ENCODE measurements at places on chromosomes 7 and 10.

DNA sequence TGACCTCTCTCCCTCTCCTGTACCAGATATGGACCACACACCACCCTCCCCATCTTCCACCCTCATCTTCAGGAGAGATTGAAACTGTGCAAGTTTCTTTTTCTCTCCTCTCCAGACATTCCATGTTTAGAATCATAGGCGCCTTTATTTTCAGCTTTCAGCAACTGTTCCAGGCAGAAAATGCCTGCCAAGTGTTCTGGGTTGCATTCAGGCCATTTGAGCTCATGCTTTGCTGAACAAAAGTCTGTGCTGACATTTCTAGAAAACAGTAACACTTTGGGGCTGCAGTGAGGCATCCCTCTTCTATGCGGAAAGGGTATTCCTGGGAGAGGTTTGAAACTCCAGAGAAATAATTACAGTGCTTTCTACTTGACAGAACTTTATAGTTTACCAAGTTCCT, 361.7 kb downstream of the GPAM start:
- DNase-seq: no peak

DNA sequence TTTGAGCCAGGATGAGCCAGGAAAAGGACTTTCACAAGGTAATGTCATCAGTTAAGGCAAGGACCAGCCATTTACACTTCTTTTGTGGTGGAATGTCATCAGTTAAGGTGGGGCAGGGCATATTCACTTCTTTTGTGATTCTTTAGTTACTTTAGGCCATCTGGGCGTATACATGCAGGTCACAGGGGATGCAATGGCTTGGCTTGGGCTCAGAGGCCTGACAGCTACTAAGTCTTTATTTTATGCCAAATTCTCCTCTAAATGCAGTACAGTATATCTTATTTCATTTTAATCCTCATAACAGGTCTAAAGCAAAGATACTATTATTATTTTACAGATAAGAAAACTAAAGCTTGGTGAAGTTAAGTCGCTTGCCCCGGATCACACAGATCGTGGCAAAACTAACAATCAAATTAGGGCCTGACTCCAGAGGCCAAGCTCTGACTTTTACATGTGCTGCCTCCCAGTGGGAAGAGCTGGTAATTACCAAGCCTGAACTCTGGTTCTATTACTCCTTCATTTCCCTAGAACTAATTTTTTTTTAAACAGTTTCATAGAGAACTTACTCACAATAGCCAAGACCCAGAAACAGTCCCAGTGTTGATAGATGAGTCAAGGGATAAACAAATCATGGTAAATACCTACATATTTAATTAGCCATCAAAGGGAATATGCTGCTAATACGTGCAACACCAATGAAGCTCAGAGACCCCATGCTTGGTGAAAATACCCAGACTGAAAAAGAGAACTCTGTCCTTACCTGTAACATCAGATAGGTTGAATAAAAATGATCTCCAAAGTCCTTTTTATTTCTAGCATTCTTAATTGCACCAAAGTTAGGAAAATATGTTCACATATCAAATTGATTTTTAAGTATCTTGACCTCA, 35.4 kb downstream of the C7orf25 start:
- DNase-seq: no peak

- no peak for DNase-seq
Observed at GRCh38 chr7:122983261-122983660, 12.2 kb downstream of the TAS2R16 start.

- no peak for DNase-seq
Observed at GRCh38 chr10:3832022-3832786, 47.2 kb upstream of the KLF6 start.

GRCh38 chr7:24724451-24725190, 32.6 kb downstream of the GSDME start:
- DNase-seq: no peak

DNA sequence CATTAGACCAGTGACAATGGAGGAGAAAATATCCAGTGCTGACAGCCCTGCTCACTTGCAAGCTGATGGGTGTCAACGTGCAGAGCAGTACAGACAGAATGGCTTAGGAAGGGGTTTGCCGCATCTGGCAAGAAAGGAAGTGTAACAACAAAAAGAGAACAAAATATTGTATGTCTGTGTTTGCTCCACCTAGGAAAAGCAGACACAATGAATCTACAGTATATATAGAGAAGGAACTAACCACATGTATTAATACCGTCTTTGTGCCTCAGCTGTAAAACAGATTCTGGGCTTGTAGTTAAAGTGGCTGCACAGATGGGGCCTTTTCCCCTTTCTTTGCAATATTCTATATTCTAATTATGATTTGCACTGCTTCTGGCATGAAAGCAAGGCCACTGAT, 281.1 kb upstream of the MEOX2 start:
- no peak for DNase-seq

GRCh38 chr7:157692460-157693011, 355.7 kb downstream of the DNAJB6 start:
- no peak for DNase-seq

- DNase-seq: no peak
Observed at GRCh38 chr10:77405771-77406241, 231.8 kb downstream of the KCNMA1 start.

GRCh38 chr7:81573128-81573527, 196.7 kb downstream of the HGF start:
- no peak for DNase-seq

GRCh38 chr7:130390486-130390885, 10.2 kb downstream of the CPA1 start:
- no peak for DNase-seq

DNA sequence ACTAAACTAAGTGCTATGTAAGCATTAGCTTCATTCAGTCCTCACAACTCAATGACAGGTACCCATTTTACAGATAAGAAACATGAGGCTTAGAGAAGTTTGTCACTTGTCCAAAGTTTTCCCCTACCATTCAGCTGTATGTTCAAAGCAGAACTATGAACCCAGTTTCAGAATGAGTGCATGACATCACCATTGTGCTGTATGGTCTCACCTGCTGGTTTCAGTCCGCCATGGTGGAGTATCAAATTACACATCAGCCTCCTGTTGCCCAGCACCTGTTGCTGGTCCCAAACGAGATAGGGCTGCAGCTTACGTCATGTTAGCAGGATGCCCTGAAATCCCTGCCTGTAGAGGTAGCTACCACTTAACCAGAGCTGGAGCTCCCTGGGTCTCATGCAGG, 95.0 kb downstream of the DYNC1I1 start:
- no peak for DNase-seq

DNA sequence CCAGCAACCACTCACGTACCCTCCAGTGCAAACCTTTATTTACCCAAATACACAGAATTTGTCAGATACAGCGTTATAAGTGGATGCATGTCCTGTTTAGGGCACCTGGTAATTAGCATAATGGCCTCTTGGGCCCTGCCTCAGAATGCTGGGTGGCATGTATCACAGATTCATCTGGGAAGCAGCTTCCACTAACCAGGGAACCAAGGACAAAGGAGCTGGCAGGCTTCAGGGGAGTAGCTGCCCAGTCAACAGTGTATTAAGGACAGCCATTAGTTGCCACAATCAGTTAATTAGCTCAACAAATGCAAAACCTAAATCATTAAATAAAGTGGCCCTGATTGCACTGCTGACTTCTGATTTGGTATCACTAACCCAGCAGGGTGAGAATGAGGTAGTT, 105.7 kb downstream of the RAPGEF5 start:
- no peak for DNase-seq

DNA sequence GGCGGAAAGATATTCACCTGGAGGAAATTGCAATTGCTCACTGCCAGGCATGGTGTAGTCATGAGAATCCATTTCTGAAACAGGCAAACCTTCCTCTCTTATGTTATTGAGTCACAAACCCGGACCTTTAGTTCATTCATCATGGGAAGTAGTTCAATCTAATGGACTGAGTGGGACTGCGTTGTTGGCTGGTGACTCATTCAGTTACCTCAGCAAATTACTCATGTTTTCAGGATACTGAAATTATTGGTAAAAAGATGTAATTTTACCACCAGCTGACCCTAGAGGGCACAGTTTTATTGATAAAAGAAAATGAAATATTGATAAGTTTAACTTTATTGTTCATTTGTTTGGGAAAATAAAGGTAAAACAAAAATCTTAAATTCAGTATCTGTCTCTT, 1194.4 kb upstream of the SORCS1 start:
- DNase-seq: no peak

DNA sequence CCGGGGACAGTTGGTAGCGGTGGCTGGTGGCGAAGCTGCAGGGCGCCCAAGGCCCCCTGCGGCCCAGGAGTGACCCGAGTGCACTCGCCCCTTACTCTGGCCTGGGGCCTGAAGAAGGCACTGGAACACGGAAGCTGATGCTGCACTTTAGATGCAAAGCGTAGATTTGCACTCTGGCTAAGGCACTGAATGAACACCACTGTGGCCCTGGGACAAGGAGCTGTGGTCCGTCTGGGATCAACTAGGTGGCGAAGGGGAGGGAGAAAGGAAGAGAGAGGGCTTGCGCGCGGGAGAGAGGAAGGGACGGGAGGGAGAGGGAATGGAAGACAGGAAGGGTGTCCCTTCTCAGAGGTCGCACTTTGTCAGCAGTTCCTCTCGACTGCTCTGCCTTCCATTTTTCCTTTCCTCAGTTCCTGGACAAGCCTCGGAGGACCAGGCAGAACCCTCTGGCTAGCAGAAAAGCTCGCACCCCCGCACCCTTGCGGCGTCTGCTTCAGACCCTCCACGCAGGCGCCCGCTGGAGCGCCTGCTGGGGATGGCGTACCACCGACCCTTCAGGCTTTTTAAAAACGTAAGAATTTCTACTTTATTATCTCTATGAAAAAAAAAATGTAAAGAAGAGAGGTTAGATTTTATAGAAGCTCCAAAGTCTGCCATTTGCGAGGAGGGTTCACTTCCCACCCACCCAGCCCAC, 1.2 kb downstream of the FERD3L start:
- no peak for DNase-seq

- no peak for DNase-seq
Observed at GRCh38 chr10:17831896-17832295, 22.7 kb downstream of the MRC1 start.

GRCh38 chr10:11381511-11381910, 229.9 kb downstream of the USP6NL start:
- DNase-seq: no peak

GRCh38 chr7:69517985-69518704, 80.1 kb upstream of the AUTS2 start:
- no peak for DNase-seq

GRCh38 chr10:19416164-19416563, 367.6 kb downstream of the MALRD1 start:
- no peak for DNase-seq

- DNase-seq: no peak
Observed at GRCh38 chr10:58158806-58159205, 108.9 kb downstream of the IPMK start.

- no peak for DNase-seq
Observed at GRCh38 chr7:108503112-108504026, 22.6 kb downstream of the PNPLA8 start.

DNA sequence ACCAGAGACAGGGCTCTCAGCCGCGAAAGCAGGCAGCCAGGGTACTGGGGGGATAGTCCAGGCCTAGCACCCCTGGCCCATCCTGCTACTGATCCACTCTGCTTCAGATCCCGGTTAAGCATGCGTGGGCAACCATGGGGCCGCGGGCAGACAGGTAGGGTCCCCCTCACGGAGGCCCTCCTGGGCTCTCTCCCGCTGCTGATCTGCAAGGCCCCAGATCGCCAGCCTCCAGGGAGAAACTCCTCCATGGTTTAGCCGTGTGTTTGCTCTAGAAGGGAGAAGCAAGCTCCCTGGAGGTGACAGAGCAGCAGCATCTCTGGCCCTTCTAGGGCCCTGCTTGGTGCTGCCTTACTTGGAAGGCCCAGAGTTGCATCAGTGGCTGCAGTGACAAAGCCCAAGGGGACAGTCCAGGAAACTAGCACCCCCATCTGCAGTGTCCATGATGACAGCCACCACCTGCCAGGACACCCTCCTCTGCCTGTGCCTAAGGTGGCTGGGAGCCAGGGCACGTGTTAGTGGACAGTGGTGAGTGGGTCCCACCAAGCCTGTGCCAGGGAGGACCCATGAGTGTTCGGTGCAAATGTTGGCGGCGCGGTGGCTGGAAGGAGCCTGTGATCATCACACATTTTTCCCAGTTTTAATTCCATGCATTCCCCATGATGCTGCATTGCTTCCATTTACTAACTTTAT, 29.2 kb downstream of the CALML5 start:
- DNase-seq: no peak

DNA sequence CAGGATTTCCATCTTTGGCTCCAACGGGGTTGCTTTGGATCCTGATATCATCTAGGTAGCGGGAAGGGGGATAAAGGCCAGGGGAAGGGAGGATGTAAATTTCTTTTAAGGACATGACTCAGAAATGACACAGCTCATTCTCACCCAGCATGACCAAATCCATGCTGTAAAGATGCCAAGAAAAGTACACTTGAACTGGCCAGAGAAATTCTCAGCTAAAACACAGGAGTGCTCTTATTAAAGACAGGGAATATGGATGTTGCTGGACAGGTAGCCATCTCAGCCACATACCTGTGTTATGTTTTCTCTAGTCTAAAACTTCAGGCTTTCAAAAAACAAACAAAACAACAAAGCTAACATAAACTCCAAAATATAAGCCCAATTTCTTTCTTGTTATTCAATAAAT, 68.3 kb downstream of the NAMPT start:
- DNase-seq: no peak

DNA sequence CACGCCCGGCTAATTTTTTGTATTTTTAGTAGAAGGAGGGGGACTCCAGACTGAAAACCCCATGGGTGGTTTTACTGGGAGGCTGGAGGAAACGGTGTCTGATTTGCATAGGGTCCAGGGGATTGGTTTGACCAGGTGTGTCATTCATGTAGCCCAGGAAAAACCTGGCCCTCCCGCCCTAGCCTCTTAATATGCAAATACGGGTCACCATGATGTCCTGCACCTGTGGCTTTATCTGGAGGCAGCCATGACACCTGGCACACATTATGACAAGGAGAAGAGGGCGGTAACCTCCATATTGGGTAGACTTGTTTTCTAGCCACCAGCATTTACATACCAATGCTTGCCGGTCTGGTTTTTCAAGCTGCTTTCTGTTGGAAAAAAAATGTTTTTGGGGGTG, 68.0 kb downstream of the TRIL start:
- no peak for DNase-seq

DNA sequence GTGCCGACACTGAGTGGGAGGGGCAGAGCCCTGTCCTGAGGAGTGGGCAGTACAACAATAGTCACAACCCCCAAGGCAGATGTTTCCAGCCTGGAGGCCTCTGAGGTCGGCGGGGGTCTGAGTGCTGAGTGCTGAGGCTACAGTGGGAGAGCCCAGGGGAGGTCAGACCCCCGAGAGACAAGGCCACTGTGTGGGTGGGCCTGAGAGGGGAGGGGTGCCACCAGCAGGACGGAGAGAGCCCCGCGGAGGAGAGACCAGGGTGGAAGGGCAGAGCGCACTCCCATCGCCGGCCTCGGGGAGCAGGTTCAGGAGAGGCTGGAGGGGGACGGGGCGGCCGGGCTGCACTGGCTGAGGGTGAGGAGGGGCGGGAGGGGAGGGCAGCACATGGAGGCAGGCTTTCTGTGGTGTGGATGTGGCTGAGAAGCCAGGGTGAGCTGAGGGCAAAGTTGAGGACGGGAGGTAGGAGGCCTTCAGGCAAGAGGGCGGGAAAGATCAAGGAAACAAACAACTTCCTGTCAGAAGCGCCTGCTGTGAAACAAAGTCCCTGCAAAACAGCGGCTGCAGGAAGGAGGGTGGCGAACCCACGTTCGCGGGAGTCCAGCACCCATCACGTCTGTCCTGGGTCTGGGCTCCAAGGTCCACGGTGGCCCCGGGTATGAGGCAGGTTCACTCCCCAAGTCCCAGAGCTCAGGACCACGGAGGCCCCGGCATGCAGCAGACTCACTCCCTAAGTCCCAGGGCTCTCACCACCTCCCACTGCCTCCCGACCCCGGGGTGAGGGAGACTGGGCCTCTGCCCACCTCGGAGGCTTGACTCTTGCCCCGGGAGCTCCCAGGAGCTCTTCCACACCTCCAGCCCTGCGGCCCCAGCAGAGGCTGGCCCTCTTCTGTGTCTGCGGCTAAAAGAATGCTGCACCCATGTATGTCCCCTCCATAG, 76.8 kb upstream of the NKX6-2 start:
- DNase-seq: no peak
